Memory B cell (primary cell): ENCODE measurements at places on chromosomes 4 and X.
A peak's percentile ranks its signal among the peaks of the same experiment; 100 is the strongest.

GRCh38 chr4:92521941-92522340, 218.2 kb downstream of the GRID2 start:
- no peak for DNase-seq

DNA sequence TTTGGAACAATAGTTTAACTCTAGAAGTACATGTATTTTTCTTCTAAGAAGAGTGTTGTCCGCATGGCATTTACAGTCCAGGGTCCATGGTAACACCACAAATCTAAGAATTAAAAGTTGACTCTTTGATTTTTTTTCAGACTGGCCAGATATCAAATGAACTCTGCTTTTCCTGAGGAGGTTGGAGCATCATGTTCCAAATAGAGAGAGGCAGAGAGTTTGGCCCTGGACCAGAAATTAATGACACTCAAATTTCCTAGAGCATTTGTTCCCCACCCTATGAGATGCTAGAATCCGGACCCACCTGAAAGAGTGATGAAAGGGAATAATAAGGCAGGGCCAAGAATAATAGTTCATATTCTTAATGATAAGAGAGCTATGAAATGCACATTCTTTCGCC, 47.0 kb upstream of the NAP1L5 start:
- no peak for DNase-seq

GRCh38 chrX:120408168-120408567, 46.3 kb downstream of the ATP1B4 start:
- no peak for DNase-seq

GRCh38 chrX:49147936-49148335, 14.6 kb upstream of the MAGIX start:
- DNase-seq, result no peak

GRCh38 chrX:125293850-125294780, 25.6 kb upstream of the TEX13C start:
- DNase-seq, result no peak

- DNase-seq, result no peak
Observed at GRCh38 chr4:13483136-13483767, 888 bp downstream of the RAB28 start.

DNA sequence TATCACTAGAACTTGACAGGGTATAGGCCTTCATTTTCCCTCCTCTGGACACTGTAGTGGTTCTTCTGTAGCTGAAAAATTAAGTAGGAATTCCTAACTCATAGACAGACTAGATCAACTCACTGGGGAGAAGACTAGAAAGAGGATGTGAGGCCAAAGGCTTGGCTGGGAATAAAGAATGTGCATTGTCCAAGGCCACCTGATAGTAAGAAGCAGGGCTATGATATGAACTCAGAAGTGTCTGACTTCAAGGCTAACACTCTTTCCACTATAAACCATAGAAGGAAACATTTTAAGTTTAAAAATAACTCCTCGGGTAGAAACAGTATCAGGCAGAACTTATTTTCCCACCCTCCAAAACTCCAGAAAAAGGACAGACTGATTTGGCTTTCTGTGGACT, 346.6 kb downstream of the OPHN1 start:
- DNase-seq, result no peak

GRCh38 chrX:39137363-39137954, 336.2 kb downstream of the MID1IP1 start:
- no peak for DNase-seq

DNA sequence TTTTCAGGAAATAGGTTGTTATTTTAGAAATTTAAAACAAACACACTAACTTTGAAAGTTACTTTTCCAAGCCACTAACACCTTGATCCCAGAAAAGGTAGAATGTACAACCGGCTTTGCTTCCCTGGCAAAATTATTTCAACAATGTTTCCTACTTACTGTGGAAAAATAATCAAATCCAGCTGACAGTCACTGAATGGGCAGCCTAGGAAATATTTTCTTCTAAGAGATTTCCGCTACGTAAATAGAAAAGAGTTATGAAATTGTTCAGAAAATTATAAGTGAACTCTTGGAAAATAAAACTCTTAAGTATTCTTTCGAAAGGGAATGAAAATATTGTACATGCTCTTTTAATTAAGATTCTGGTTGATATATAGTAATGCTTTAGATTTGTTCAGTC, 195.7 kb downstream of the GASK1B start:
- DNase-seq, result no peak

DNA sequence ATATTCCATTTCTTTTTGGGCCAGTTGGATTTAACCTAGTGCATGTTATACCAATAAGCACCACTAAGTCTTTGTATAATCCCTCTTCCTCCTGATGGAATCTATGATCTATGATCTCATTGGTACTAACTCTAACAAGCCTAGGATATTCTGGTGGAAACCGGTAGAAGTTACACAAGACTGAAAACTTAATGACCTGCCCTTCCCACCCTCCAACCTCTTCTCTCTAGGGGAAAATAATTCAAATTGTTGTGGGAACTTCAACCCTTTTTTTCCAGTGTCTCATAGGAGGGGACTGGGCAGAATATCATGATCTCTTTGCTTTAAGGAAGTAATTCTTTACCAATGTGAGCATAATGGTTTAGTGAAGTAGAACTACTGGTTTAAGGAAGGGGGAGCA, 289.5 kb upstream of the BOD1L1 start:
- no peak for DNase-seq

DNA sequence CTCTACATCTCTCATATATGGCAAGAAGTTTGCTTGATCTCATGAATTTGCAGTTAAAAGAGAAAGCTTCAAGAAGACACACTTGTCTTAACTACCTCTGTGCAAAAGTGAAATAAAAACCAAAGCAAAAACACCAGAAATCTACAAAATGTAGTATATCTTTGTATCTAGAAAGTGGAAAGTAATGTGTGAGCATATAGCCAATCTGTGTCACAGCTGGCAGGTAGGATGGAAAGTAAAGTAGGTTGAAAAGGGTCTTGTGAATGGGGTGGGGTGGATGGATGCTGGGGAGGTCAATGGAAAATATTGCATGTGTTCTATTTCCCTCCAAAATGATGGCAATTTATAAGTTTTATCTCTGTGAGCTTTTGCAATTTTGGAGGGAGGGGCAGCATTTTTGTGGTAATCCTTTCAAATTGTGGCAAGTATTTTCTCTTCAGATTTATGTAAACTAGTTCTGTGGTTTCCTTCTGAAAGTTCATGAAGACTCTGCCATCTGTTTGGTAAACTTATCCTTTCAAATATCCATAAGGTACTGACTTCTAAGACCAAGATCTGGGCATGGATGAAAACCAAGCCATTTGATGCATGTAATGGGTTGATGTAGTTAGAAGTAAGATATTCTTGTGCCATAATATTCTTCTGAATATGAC, 215.9 kb upstream of the GIMD1 start:
- no peak for DNase-seq

GRCh38 chr4:174538123-174538875, 16.0 kb upstream of the HPGD start:
- DNase-seq, result no peak

- peak; percentile 4 for DNase-seq
Observed at GRCh38 chrX:155094468-155095061, 23.3 kb downstream of the BRCC3 start.

- no peak for DNase-seq
Observed at GRCh38 chr4:122978109-122978508, 55.7 kb upstream of the NUDT6 start.

- DNase-seq, result peak; percentile 68
Observed at GRCh38 chr4:15956179-15956850, 6.7 kb downstream of the FGFBP2 start.

- DNase-seq, result no peak
Observed at GRCh38 chrX:38036466-38036865, 30.1 kb downstream of the SYTL5 start.

GRCh38 chrX:3527811-3528210, 181.4 kb upstream of the MXRA5 start:
- no peak for DNase-seq

DNA sequence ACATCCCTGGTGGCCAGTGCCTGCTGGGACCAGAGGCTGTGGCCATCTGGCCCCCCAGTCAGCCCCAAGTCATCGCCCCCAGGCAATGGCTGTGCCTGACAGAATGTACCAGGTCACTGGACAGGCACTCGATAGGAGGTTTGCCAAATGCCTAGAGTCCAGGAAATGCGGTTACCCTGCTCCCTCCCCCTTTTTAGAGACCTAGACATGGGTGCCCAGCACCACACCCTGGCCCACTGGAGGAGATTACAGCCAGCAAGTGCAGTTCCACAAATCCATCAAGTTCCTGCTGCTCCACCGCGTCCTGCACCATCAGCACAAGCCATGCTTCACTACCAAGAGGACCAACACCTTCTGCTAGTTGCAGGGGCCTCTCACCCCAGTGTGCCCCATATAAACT, 16.2 kb upstream of the ZFX start:
- DNase-seq, result no peak

DNA sequence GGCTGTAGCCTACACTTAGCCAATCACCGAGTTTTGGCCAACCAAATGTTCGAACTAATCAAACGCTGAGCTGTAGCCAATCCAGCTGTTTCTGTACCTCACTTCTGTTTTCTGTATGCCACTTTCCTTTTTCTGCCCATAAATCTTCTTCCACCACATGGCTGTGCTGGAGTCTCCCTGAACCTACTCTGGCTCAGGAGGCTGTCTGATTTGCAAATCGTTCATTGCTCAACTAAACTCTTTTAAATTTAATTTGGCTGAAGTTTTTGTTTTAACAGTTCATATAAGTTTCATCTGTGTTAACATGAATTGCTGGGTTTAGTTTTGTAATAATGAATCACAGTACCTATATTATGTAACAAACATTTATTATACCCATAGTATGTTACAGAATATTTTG, 160.7 kb upstream of the PCDH7 start:
- DNase-seq, result no peak

DNA sequence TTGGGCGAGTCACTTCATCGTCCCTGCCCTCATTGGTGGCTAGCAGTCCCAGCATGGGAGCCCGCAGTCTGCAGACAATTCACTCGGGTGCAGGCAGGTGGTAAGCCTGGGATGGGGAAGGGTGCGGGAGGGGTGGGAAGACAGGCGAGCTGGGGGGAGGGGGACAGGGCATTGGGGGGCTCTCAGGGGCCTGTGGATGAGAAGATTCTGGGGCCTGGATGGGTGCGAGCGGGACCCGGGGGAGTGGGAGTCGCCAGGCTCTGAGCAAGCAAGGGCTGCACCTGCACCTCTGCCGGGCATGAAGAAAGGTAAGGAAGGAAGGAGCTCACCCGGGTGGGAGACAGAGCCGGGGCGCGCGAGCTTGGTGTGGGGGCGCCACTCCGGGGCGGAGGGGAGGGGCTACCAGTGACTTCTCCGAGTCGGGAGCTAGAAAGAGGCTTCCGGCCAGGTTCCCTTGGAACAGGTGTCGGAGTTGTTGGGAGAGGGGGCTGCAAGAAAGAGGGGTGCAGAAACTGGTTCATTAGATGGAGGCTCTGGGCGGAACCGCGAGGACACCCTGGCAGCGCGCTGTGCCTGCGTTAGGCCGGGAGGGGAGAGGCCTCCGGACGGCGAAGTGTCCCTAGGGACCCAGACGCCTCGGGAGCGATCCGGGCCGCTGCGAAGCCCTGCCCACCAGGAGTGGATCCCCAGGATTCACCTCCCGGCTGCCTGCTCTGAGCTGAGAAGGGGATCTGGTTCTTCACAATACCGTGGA, 103.4 kb upstream of the PDLIM3 start:
- no peak for DNase-seq

DNA sequence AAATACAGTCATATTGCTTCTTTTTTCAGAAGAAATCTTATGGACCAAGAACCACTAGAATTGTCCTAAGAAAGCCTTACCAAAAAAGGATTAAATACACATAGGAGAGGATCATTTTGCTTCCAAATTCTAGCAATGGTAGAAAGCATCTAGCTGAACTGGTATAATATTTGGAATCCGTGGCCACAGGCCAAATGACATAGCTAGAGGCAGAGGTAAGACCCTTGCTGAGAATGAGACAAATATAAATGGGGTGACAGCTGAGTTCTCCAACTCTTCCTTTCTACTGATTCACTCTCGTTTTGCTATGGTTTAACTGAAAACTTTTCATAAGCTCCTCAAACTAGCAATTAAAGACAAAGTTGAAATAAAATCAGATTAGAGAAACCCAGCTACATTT, 150.0 kb downstream of the TTC29 start:
- DNase-seq, result no peak

GRCh38 chrX:26511589-26512363, 295.8 kb downstream of the MAGEB5 start:
- DNase-seq, result no peak

- DNase-seq, result no peak
Observed at GRCh38 chrX:13077168-13077567, 32.7 kb upstream of the FAM9C start.

- DNase-seq, result no peak
Observed at GRCh38 chr4:16100833-16101232, 17.0 kb upstream of the PROM1 start.

DNA sequence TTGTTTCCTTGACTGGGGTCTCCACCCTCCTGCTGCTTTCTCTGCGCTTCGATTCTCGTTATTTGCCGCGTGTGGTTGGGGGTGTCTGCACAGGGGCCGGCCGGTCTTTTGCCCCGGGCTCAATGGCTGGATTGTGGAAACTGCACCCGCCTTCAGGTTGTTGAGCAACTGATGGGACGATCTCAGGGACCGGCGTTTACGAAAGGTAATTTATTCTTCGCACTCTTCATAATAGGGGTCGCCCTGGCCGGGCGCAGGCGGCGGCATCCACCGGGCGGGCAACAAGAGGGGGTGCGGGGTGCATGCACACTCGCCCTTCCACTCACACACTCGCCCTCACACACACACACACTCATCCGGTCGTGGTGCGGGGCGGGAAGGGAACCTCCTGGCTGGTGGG, 1.4 kb downstream of the ADGRL3 start:
- no peak for DNase-seq

- no peak for DNase-seq
Observed at GRCh38 chr4:168817370-168817769, 192.7 kb downstream of the CBR4 start.

- DNase-seq, result no peak
Observed at GRCh38 chr4:154329268-154329868, 162.2 kb downstream of the DCHS2 start.
